ENCODE measurements at places on chromosomes 13 and 19. TPM values are rescaled to one million over a fixed set of nuclear protein-coding genes. Genes with fewer than 3 reads are reported as not detected.

Gene FGF9
- total RNA-seq = not detected

Gene STARD13
- total RNA-seq = 20.6 TPM

Gene CEACAM4
- not detected for total RNA-seq

Gene PRMT1
- 266 TPM for total RNA-seq

Gene MYO1F
- total RNA-seq = 0.15 TPM

Gene KRI1
- total RNA-seq = 7.7 TPM

Gene SLC17A7
- not detected for total RNA-seq

Gene CACNG8
- 2.1 TPM for total RNA-seq

Gene ANGPTL8
- total RNA-seq = not detected

Gene F10
- not detected for total RNA-seq

Gene PDX1
- total RNA-seq = not detected

Gene IL4I1
- total RNA-seq = 20.6 TPM

Gene RDH8
- not detected for total RNA-seq

Gene FAM187B
- not detected for total RNA-seq

Gene SIGLEC7
- not detected for total RNA-seq

Gene ZNF439
- 2.8 TPM for total RNA-seq

Gene PALM3
- total RNA-seq = not detected

Gene ZNF285
- total RNA-seq = 3.1 TPM

Gene CCL25
- total RNA-seq = not detected

Gene ZNF433
- total RNA-seq = 5.5 TPM

Gene CYP4F8
- not detected for total RNA-seq

Gene USP12
- total RNA-seq = 30.9 TPM

Gene INAFM1
- 1.6 TPM for total RNA-seq

Gene N4BP2L1
- 5.7 TPM for total RNA-seq

Gene BRCA2
- 3.9 TPM for total RNA-seq

Gene SMAD9
- 2.3 TPM for total RNA-seq

Gene PINLYP
- 2.5 TPM for total RNA-seq

Gene TEKTIP1
- not detected for total RNA-seq

Gene SH2D3A
- 0.58 TPM for total RNA-seq

Gene CYP4F12
- total RNA-seq = not detected

Gene CAPN12
- 0.34 TPM for total RNA-seq

Gene ZNF837
- total RNA-seq = 1.9 TPM

Gene ZNF528
- total RNA-seq = 25.4 TPM

Gene DDA1
- total RNA-seq = 74.4 TPM

Gene GPC6
- total RNA-seq = 11.0 TPM

Gene ZIK1
- total RNA-seq = 6.7 TPM

Gene LYL1
- 105 TPM for total RNA-seq

Gene SBK2
- total RNA-seq = not detected

Gene LRFN3
- total RNA-seq = 13.3 TPM

Gene STOML3
- total RNA-seq = not detected

Gene DOCK9
- total RNA-seq = 419 TPM

Gene CCDC70
- not detected for total RNA-seq

Gene DNAAF3
- total RNA-seq = 1.6 TPM

Gene CXCL17
- not detected for total RNA-seq

Gene PGLYRP2
- not detected for total RNA-seq

Gene CGB5
- not detected for total RNA-seq

Gene SLC7A10
- total RNA-seq = not detected

Gene TINCR
- total RNA-seq = not detected

Gene CEACAM16
- total RNA-seq = not detected

Gene SPRED3
- total RNA-seq = 8.5 TPM

Gene FLT1
- 156 TPM for total RNA-seq

Gene IRF2BP1
- total RNA-seq = 27.1 TPM

Gene ZMYM5
- 11.7 TPM for total RNA-seq

Gene PTGIR
- total RNA-seq = 1.8 TPM

Gene COMMD6
- 64.4 TPM for total RNA-seq

Measured in glomerular endothelial cell (primary cell).